Astrocyte (in vitro differentiated cells and primary cell): ENCODE measurements at places on chromosomes 11 and 22. TPM values are rescaled to one million over a fixed set of nuclear protein-coding genes. Genes with fewer than 3 reads are reported as not detected.

Gene SCGB1C1
- total RNA-seq = not detected in 2 replicates

GRCh38 chr11:129035244-129035643, 92.6 kb upstream of the TP53AIP1 start:
- H3K36me3 ChIP-seq = no peaks in the 10 kb centered on the region
- no peaks in the 10 kb centered on the region for H3K4me1 ChIP-seq
- no peak overlapping the region for H3K27ac ChIP-seq

- no peaks in the 10 kb centered on the region for H3K27me3 ChIP-seq
- no peaks in the 10 kb centered on the region for H3K36me3 ChIP-seq
- DNase-seq = no peak
- H3K27ac ChIP-seq = no peak overlapping the region
These were observed 5.3 kb downstream of the MMP11 start for GRCh38 chr22:23777776-23778576.

- H3K4me3 ChIP-seq = no peak overlapping the region
- peaks cover 18% of the 10 kb centered on the region for H3K4me1 ChIP-seq
- DNase-seq = peak; percentile 82
- peaks cover 3% of the 10 kb centered on the region for H3K27me3 ChIP-seq
These were observed 79.6 kb downstream of the CELSR1 start for GRCh38 chr22:46457502-46458488.

DNA sequence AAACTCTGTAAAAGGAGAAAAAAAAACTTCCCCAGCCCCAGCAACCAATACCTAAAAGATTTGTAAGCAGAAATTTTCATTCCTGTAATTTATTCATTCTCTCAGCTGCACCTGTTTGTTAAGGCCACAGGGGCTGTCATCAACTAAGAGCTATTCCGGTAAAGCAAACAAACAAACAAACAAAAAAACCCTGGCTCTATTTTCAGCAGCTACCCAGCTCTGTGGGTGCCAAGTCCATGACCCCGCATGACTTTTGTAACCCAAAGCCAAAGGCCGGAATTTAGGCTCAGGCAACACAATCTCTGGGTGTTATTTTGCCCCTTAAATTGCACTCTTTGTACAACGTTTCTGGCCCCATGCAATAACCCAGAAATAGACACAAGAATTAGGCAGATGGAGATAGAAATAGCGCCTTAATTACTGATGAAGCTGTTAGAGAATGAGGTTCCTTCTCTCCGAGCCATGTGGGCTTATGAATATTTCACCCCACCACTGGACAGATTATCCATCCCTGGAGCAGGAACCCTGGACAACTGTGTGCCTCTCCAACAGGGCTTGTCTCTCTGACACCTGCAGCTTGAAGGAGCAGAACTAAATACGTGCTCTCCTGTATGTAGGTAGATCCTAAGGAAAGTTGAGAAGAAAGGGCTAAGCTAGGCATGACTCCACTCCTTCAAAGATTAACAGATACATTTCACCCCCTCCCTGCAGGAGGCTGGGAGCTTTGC, 29.4 kb downstream of the APOL6 start:
- H3K36me3 ChIP-seq = no peaks in the 10 kb centered on the region
- no peaks in the 10 kb centered on the region for H3K27me3 ChIP-seq
- no peak overlapping the region for H3K27ac ChIP-seq
- DNase-seq = no peak
- H3K4me1 ChIP-seq = no peaks in the 10 kb centered on the region

- no peaks in the 10 kb centered on the region for H3K36me3 ChIP-seq
- H3K4me3 ChIP-seq = peak overlapping the region; percentile 28
- DNase-seq = no peak
- H3K4me1 ChIP-seq = peaks cover 8% of the 10 kb centered on the region
These were observed 1.1 kb downstream of the CABP7 start for GRCh38 chr22:29720811-29721323.

- H3K27me3 ChIP-seq = peaks cover 2% of the 10 kb centered on the region
- H3K27ac ChIP-seq = no peak overlapping the region
- no peaks in the 10 kb centered on the region for H3K36me3 ChIP-seq
- no peak overlapping the region for H3K4me3 ChIP-seq
These were observed 412.4 kb downstream of the CTTN start for GRCh38 chr11:70810681-70811080.

Gene PRR5L
- total RNA-seq = 55.6 and 56.0 TPM in 2 replicates

Gene IL18
- total RNA-seq = 2.1 and 5.3 TPM in 2 replicates

DNA sequence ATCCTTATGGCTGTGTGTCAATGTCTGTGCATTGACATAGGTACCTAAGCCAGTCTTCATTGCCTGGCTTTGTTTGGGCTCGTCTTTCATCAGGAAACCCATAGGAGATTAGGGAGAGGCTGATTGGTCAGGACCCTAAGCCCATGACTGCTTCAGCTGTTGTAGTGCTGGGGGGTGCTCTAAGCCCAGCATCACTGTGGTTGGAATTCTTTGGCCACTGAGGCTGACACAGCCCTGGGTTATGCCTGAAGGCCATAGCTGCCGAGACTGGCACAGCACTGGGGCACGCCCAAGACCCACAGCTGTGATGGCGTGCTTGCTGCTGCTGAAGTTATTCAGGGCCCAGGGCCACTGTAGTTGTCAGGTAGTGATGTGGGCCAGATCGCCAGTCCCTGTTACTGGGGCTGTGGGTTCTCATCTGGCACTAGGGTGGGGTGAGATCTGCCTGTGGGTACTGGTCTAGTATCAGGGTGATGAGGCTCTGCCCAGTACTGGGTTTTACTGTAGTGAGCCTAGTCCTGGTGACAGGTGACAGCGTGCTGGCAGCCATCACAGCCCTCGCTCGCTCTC, 4.9 kb downstream of the USP18 start:
- no peaks in the 10 kb centered on the region for H3K36me3 ChIP-seq
- H3K27ac ChIP-seq = no peak overlapping the region
- H3K4me1 ChIP-seq = peaks cover 24% of the 10 kb centered on the region

Gene TMEM132A
- total RNA-seq = 117 TPM in 2 replicates

DNA sequence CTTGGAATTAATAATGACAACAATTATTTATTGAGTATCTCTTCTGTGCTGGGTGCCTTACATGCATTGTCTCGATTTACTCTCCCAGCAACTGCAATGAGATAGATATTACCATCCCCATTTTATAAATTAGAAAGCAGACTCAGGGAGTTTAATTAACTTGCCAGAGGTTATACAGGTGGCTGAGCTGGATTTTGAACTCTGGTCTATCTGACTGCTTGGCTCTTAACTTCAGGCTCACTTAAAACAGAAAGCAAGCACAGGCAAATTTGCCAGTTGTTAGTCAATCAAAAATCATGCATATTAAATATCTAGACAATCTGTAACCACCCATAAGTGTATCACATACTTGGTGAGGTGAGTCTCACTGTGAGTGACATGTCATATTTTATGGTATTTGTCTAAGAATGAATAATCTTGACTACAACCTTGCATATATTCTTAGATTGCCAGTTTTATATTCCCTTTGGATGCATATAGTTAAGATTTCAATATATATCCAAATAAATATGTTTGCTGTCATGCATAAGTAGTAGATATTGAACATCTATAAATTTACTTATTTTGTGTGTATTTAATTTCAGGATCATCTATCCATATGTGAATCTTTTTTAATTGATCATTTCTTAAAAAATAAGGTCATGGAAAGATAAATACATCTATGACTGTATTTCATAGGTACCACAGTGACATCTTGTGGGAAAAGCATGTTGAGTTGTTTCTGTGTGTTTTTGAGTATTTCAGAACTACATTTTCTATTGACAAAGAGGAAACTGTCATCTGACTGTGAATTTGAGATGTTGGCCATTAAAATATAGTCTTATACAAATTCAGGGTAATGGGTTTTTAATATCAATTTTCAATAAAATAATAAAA, 112.0 kb upstream of the ARHGAP42 start:
- no peak overlapping the region for H3K27ac ChIP-seq
- DNase-seq = no peak
- H3K36me3 ChIP-seq = no peaks in the 10 kb centered on the region
- no peaks in the 10 kb centered on the region for H3K27me3 ChIP-seq

Gene CDKN1C
- 3.8 and 7.5 TPM in 2 replicates for total RNA-seq

Gene TIGD3
- 0.20 and 0.29 TPM in 2 replicates for total RNA-seq

Gene ETS1
- 87.7 and 107 TPM in 2 replicates for total RNA-seq

DNA sequence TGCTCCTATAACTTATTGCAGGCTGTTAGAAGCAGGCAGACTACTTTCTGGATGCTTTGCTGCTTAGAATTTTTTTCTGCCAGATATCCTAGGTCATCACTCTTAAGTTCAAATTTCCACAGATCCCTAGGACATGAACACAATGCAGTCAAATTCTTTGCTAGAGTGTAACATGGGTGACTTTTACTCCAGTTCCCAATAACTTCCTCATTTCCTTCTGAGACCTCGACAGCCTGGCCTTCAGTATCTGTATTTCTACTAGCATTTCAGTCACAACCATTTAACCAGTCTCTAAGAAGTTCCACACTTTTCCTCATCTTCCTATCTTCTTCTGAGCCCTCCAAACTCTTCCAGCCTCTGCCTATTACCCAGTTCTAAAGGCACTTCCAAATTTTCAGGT, 60.4 kb upstream of the ZBED5 start:
- H3K4me3 ChIP-seq = no peak overlapping the region
- H3K4me1 ChIP-seq = no peaks in the 10 kb centered on the region
- no peaks in the 10 kb centered on the region for H3K36me3 ChIP-seq
- no peak overlapping the region for H3K27ac ChIP-seq

DNA sequence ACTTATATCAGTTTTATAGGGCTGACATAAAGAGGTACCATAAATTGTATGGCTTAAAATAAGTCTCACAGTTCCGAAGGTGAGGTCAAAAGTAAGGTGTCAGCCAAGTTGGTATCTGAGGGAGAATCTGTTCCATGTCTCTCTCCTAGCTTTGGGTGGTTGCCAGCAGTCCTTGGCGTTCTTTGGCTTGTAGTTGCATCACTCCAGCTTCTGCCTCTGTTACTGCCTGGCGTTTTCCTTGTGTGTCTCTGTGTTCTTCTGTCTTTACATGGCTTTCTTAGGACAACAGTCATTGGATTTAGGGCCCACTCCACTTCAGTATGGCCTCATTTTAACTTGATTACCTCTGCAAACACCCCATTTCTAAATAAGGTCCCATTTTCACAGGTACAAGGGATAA, 16.7 kb downstream of the MMP7 start:
- no peaks in the 10 kb centered on the region for H3K36me3 ChIP-seq
- no peak overlapping the region for H3K27ac ChIP-seq
- no peak for DNase-seq
- no peak overlapping the region for H3K4me3 ChIP-seq
- no peaks in the 10 kb centered on the region for H3K4me1 ChIP-seq

Gene DHCR7
- 76.1 and 92.8 TPM in 2 replicates for total RNA-seq

GRCh38 chr22:34897126-34897525, 168.8 kb upstream of the ISX start:
- no peaks in the 10 kb centered on the region for H3K27me3 ChIP-seq
- H3K4me1 ChIP-seq = no peaks in the 10 kb centered on the region
- DNase-seq = no peak
- no peak overlapping the region for H3K4me3 ChIP-seq
- H3K27ac ChIP-seq = no peak overlapping the region
- no peaks in the 10 kb centered on the region for H3K36me3 ChIP-seq

DNA sequence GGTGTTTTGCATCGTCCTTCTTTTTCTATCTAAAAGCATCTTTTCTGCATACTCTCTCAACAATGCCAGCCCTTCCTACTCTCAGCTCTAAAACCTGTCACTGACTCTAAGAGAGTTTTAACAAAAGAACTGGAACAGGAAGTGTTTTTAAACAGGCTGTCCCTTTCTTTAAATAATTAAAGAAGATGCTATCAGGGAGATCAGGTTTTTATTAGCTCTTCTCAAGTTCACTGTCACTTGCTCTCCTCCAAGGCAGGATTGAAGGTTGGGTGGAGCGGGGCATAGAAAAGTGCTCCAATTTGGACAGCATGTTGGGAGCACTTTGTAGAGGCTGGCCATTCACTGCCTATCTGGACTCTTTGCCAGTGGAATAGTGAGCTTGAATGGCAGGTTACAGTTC, 56.4 kb upstream of the BARX2 start:
- H3K27ac ChIP-seq = no peak overlapping the region
- no peaks in the 10 kb centered on the region for H3K27me3 ChIP-seq
- no peak overlapping the region for H3K4me3 ChIP-seq
- no peaks in the 10 kb centered on the region for H3K4me1 ChIP-seq
- DNase-seq = no peak

DNA sequence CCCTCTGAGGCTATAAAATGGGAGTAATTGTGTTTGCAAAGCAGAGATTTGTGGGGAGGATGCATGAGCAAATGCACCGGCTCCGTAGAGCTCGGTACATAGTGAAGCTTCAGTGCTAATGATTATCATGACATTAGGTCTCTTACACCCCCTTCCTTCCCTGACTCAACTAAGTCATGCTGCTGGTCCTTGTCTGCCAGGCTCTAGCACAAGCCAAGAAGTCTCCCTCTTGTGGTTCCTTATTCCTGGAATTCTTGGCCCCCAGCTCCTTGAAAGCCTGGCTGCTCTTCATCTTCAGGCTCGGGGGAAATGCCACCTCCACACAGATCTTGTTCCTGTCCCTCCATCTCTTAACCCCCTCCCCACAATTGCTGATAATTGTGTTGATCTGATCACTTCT, 45.7 kb upstream of the SYT13 start:
- DNase-seq = no peak
- peaks cover 15% of the 10 kb centered on the region for H3K27me3 ChIP-seq
- no peak overlapping the region for H3K4me3 ChIP-seq
- no peak overlapping the region for H3K27ac ChIP-seq
- H3K36me3 ChIP-seq = no peaks in the 10 kb centered on the region

- no peak overlapping the region for H3K4me3 ChIP-seq
- no peaks in the 10 kb centered on the region for H3K4me1 ChIP-seq
These were observed 70.8 kb upstream of the MYOD1 start for GRCh38 chr11:17648528-17648927.
